Dorsolateral prefrontal cortex (tissue), 122 donors: ENCODE measurements at places on chromosomes 4 and X.

DNA sequence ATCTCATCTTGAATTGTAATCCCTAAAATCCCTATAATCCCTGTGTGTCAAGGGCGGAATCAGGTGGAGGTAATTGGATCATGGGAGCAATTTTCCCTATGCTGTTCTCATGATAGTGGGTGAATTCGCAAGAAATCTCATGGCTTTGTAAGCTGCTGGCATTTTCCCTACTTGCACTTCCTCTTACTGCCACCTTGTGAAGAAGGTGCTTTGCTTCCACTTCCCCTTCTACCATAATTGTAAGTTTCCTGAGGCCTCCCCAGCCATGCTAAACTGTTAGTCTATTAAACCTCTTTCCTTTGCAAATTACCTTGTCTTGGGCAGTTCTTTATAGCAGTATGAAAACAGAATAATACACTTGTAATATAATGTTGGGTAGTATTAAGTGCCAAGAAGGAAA lies 1087.4 kb upstream of the SLIT2 start:
- DNase-seq: no peak

DNA sequence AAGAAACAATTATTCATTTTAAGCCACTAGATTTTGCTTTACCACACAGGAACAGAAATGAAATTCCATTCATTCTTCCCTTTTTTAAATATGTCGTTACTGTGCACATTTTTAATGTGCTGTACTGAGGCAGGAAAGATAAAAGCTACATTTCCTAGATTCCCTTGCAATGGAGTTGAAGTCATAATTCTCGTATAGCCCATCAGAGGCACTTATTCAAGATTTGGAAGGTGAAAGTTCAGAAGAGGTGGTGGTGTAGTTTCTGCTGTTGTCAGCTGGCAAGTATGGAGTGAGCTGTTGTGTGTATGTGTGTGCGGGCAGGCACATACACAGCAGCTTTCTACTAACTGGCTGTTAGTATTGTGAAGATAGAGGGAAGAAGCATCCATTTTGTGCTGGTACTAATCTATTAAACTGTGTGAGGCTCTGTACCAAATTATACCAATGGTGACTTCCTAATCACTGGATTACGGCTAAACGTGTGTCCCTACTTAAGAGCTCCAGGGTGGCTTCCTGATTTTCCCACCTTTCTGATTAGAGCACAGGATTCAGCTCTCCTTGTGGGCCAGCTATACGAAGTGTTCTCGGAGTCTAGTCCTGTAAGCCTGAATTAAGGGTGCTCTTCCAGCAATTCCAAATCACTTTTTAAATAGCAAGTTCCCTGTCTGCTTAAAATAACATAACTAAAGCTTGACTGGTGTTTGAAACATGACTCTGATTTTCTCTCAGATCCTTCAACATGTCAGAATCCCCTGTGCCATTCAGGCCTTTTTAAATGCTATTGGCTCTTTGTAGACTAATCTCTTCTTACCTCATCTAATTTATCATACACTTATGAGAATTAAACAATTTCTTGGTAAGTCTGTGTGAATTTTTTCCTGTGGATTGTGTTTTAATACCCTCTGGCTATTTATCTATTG lies 43.8 kb downstream of the PDS5A start:
- DNase-seq: no peak

DNA sequence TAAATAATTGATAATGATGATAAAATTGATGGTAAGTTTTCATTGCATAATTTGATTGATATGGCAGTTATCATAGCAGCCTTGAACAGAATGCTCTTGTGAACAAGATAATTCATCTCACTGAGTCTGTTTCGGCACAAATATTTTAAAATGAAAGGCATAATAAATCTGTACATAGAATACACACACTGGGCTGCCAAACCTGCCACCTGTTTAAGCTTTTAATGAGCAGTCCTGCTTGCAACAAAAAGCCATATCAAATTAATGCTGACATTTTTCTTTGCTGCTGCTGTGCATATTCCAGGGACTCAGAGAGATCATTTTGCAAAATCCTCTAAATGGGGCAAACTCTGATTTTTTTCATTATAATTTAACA lies 201.1 kb downstream of the ARHGAP24 start:
- no peak for DNase-seq

GRCh38 chr4:112857461-112857860 lies 192.0 kb upstream of the ANK2 start:
- no peak for DNase-seq
